ENCODE measurements at places on chromosomes 6 and 20. TPM values are rescaled to one million over a fixed set of nuclear protein-coding genes. Genes with fewer than 3 reads are reported as not detected.

The ADRM1 gene
- 131 TPM for polyA plus RNA-seq

The GATA5 gene
- 0.45 TPM for polyA plus RNA-seq

The DLK2 gene
- polyA plus RNA-seq, result 2.6 TPM

The TRIM31 gene
- 3.3 TPM for polyA plus RNA-seq

The CDC5L gene
- polyA plus RNA-seq, result 13.0 TPM

The CGA gene
- polyA plus RNA-seq, result not detected

The PRICKLE4 gene
- polyA plus RNA-seq, result 1.6 TPM

The COL19A1 gene
- not detected for polyA plus RNA-seq

The MYO6 gene
- 10.8 TPM for polyA plus RNA-seq

The ZBP1 gene
- 0.05 TPM for polyA plus RNA-seq

The COL20A1 gene
- 0.93 TPM for polyA plus RNA-seq

All from A549 (cell line).